ENCODE measurements at places on chromosomes 7 and 10.

GRCh38 chr10:32980558-32981468 is 22.8 kb upstream of the ITGB1 start:
- no peaks in the 10 kb centered on the region for H3K36me3 ChIP-seq
- DNase-seq: peak; percentile 96
- H3K27me3 ChIP-seq: no peaks in the 10 kb centered on the region
- H3K4me1 ChIP-seq: peaks cover 68% of the 10 kb centered on the region
- H3K27ac ChIP-seq: peak overlapping the region; percentile 71

DNA sequence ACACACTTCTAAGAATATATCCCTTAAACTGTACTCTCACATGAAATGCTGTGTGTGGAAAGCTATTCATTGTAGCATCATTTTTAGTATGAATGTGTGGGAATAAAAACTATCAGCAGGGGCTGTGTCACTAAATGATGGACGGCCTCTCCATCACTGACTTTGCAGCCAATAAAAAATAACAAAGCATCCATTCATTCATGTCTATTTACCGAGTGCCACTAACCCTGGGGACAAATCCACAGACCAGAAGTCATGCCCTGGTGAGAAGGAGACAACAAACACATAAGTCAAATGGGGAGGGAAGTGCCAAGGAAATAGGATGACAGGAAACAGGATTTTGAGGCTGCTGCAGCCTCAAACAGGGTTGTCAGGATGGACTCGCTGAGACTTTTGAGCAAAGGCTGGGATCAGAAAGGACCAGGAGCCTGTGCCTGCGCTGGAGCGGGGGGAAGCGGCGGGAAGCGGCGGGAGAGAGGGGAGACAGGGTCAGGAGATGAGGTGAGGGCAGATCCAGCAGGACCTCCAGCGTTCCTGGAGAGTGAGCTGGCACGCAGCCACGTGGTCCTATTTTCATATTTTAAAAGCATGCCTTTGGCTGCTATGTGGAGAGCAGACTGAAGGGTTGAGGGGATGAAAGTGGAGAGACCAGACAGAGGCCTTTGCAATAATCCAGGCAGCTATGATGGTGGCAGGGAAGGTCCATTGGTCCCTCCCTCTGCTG is 2.2 kb upstream of the NOM1 start:
- no peak for DNase-seq
- peaks cover 6% of the 10 kb centered on the region for H3K4me1 ChIP-seq
- H3K4me3 ChIP-seq: no peak overlapping the region
- no peak overlapping the region for H3K27ac ChIP-seq

- H3K27me3 ChIP-seq: no peaks in the 10 kb centered on the region
- H3K27ac ChIP-seq: no peak overlapping the region
- no peaks in the 10 kb centered on the region for H3K36me3 ChIP-seq
- peaks cover 14% of the 10 kb centered on the region for H3K4me1 ChIP-seq
- no peak overlapping the region for H3K4me3 ChIP-seq
Measured at GRCh38 chr7:2719007-2719406, 31.0 kb downstream of the AMZ1 start.

- H3K36me3 ChIP-seq: no peaks in the 10 kb centered on the region
- no peak overlapping the region for H3K27ac ChIP-seq
- no peaks in the 10 kb centered on the region for H3K4me1 ChIP-seq
Measured at GRCh38 chr10:24310104-24310503, 101.2 kb downstream of the KIAA1217 start.

DNA sequence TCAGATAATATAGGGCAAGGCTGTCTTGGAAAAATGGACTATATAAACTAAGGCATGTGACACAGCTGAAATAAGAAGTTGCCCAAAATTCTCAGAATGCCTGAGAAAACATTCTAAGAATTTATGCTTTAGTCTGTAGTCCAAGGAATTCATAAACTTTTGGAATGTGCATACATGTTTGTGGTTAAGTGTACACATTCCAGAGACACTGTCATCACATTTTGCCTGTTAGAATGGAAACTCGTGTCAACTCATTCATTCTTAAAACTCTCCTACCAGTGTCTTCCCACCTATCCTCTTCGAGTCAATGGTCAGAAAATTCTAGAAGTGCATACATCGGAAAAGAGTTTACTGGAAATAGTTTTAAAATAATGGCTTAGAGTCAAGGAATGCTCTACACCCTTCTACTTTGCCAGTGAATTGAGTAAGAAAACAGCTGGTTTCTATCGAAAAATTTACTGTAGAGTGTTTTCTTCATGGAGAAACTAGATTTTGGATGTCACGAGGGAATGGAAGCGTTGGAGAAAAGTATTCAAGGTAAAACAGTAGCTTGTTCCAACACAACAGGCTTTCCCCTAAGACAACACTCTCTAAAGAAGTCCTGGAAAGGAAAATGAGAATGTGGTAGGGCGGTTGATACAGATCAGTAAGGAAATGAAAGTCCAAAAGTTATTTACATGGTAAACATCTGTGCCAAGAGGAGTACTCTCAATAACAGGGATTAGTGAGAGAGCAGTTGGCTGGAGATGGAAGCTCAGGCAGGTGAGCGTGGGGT is 1177.6 kb upstream of the C7orf33 start:
- DNase-seq: no peak
- H3K27me3 ChIP-seq: no peaks in the 10 kb centered on the region
- no peak overlapping the region for H3K27ac ChIP-seq

DNA sequence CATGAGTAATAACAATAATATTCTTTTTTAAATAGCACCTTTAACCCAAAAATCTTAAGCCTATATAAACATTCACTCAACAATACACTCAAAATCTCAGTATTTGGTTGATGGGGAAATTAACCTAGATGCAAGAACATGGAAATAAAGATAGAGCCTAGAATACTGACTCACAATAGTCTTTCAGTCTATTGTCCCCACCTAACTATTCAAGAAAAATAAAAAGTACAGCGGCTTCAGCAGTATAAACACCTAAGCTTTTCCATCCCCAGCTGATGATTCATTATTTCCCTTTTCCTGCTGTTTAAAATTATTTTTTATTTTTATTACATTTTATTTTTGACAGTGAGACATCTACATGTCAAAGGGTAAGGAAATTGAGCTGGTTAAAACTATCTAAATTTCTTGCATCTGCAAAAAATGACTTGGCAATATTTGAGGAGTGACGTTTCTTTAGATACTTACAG is 201.4 kb downstream of the FZD1 start:
- 0 out of 2 replicates have a peak, but pooled peaks cover 4% of the 10 kb centered on the region for H3K27me3 ChIP-seq
- DNase-seq: no peak
- no peaks in the 10 kb centered on the region for H3K4me1 ChIP-seq
- no peaks in the 10 kb centered on the region for H3K36me3 ChIP-seq

GRCh38 chr10:11141571-11142091 is 124.0 kb downstream of the CELF2 start:
- no peak overlapping the region for H3K27ac ChIP-seq
- DNase-seq: no peak
- no peak overlapping the region for H3K4me3 ChIP-seq

DNA sequence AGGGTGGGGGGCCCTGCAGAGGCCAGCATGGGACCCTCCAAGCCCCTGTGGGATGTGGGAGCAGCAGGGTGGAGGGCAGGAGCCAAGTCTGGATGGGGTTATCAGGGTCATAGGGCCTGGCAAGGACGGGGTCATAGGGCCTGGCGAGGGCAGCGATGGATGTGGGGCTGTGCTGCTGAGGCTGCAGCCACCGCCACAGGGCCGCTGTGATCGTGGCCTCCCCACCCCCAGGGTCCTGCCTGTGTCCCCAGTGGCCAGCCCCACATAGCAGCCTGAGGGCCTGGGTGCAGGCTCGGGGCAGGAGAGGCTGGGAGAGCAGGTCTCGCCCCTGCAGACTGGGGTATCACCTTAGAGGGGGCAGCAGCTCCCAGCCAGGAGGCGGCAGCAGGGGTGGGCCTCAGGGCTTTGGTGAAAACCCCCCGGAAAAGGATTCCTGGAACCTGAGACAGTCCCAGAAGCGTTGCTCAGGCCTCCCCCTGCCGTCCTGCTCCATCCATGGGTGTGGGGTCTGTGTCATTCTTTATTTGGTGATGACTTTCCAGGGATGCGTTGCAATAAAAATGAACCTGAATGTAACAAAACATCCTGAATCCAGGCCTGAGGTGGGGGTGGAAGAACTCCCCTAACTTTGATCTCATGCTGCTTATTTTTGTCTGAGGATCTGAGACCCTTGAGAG is 107.3 kb upstream of the SHH start:
- H3K27me3 ChIP-seq: no peaks in the 10 kb centered on the region
- DNase-seq: no peak

Measured in HCT116 (cell line).